ENCODE measurements at places on chromosomes 5 and 9. TPM values are rescaled to one million over a fixed set of nuclear protein-coding genes. Genes with fewer than 3 reads are reported as not detected.

- peak; percentile 99 for DNase-seq
- H3K36me3 ChIP-seq: no peaks in the 10 kb centered on the region
- peaks cover 10% of the 10 kb centered on the region for H3K4me1 ChIP-seq
- H3K27ac ChIP-seq: no peak overlapping the region
- H3K4me3 ChIP-seq: no peak overlapping the region
These were observed 4.6 kb downstream of the EPB41L4B start for GRCh38 chr9:109316207-109316640.

DNA sequence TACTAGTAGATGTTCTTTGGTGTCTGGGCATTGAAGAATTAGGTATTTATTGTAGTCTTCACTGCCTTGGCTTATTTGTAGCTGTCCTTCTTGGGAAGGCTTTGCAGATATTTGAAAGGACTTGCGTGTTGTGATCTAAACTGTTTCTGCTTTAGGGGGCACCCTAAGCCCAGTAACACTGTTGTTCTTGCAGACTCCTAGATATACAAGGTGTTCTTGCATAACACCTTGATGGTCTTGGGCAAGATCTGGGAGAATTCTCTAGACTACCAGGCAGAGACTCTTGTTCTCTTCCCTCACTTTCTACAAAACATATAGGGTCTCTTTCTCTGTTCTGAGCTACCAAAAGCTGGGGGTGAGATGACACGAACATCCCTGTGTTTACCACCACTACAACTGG lies 179.1 kb downstream of the FAM170A start:
- H3K4me3 ChIP-seq: no peak overlapping the region
- no peak overlapping the region for H3K27ac ChIP-seq

DNA sequence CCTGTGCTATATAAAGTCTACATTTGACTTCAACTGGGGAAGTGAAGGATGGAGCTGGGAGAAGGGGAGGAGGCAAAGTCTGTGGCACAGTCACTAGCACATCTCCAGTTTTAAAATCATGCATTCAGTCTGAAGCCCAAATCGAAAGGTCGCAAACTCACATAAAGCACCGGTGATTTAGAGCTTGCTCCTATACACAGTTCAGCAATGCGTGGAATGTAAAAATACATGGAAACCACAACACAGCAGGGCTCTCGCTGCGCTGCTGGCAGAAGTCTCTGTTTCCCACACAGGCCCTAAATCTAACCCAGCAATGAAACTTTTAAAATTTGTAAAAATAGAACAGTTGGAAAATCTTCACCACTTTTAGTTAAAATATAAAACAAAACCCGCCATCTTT lies 68.2 kb downstream of the EBF1 start:
- H3K4me3 ChIP-seq: no peak overlapping the region
- no peaks in the 10 kb centered on the region for H3K4me1 ChIP-seq
- H3K27me3 ChIP-seq: no peaks in the 10 kb centered on the region
- no peak for DNase-seq

- H3K27ac ChIP-seq: no peak overlapping the region
- H3K4me1 ChIP-seq: peaks cover 19% of the 10 kb centered on the region
- no peaks in the 10 kb centered on the region for H3K27me3 ChIP-seq
These were observed 24.0 kb upstream of the ADAM19 start for GRCh38 chr5:157599565-157599964.

- H3K36me3 ChIP-seq: no peaks in the 10 kb centered on the region
- DNase-seq: peak; percentile 45
- peak overlapping the region; percentile 73 for H3K4me3 ChIP-seq
These were observed 351 bp upstream of the MSX2 start for GRCh38 chr5:174723979-174724483.

- H3K27me3 ChIP-seq: no peaks in the 10 kb centered on the region
- DNase-seq: no peak
- no peak overlapping the region for H3K27ac ChIP-seq
- no peaks in the 10 kb centered on the region for H3K36me3 ChIP-seq
- no peaks in the 10 kb centered on the region for H3K4me1 ChIP-seq
- no peak overlapping the region for H3K4me3 ChIP-seq
These were observed 18.2 kb downstream of the ATP10B start for GRCh38 chr5:160833806-160834205.

DNA sequence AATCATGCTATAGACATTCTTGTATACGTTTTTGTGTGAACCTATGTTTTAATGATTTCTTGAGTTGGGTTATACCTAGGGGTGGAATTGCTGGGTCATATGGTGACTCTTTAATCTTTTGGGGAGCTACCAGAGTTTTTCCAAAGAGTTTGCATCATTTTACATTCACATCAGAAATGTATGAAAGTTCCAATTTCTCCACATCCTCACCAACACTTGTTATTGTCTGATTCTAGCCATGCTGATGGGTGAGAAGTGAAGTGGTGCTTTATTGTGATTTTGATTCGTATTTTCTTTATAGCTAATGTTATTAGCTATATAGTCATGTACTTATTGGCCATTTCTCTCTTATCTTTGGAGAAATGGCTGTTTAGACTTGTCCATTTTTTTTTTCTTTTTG lies 18.1 kb downstream of the OCLN start:
- no peaks in the 10 kb centered on the region for H3K27me3 ChIP-seq
- peaks cover 10% of the 10 kb centered on the region for H3K4me1 ChIP-seq
- no peak overlapping the region for H3K27ac ChIP-seq

DNA sequence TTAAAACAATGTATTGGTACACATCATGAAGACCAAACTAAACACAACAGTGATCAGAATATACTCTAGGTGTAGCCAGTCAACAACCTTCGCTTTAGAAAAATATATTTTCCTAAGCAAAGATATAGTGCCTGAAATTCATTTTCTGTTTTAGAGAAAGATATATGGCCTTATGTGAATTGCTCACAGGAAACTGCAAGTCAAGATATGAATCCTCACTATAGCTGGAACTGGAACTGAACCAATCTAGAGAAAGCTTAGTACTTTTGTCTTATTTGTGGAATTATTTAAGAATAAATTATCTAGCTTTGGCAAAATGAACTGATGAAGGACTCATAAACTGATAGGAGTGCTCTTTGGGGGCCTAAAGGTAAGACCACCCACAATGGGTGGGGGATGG lies 27.3 kb downstream of the GZMK start:
- no peaks in the 10 kb centered on the region for H3K36me3 ChIP-seq
- no peak for DNase-seq
- no peaks in the 10 kb centered on the region for H3K27me3 ChIP-seq
- H3K4me3 ChIP-seq: no peak overlapping the region
- H3K4me1 ChIP-seq: no peaks in the 10 kb centered on the region

DNA sequence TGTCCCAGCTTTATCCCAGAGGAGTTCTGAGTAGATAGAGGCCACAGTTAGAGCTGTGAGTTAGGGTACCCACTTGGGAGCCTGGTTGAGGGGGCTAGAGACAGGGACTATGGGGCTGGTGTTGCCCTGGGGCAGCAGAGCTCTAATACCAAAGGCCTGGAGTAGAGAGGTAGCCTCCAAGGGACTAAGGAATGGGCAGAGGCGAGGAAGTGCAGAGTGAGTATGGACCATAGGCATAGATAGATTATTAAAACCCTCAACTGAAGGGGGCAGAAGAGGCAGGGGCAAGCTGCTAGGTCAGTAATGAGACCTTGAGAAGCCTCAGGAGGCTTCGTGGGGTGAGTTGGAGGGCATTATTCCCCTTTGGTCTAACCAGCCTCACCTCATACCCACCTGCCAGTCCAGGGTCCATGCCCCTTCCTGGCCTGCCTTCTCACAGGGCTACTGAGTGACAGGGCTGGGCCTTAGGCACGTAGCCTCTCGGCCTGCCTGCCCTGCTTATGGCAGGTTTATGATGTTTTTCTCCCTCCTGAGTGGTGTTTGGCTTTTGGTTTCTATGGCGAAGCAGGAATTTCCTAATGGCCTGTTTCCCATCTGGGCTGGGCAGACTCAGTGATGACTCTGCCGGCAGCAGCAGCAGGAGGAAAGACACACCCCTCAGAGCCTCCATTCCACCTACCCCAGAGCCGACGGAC lies 8.0 kb downstream of the PDLIM4 start:
- peak overlapping the region; percentile 93 for H3K27ac ChIP-seq
- H3K27me3 ChIP-seq: no peaks in the 10 kb centered on the region
- H3K4me1 ChIP-seq: peaks cover 70% of the 10 kb centered on the region
- peaks cover 22% of the 10 kb centered on the region for H3K36me3 ChIP-seq

DNA sequence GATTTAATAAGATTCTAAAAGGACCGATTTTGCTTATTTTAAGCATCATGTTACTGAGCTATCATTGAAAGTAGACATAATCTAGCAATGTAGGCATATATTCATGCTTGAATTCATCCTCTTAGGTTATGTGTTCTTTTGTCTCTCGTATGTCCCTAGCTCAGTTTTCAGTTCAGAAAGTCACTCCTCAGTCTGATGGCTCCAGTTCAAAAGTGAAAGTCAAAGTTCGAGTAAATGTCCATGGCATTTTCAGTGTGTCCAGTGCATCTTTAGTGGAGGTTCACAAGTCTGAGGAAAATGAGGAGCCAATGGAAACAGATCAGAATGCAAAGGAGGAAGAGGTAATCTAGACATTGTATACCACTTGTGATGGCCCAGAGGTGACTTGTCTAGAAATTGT lies 39.2 kb downstream of the HSPA4 start:
- H3K36me3 ChIP-seq: peaks cover 72% of the 10 kb centered on the region
- H3K4me3 ChIP-seq: no peak overlapping the region
- no peaks in the 10 kb centered on the region for H3K4me1 ChIP-seq
- DNase-seq: no peak

DNA sequence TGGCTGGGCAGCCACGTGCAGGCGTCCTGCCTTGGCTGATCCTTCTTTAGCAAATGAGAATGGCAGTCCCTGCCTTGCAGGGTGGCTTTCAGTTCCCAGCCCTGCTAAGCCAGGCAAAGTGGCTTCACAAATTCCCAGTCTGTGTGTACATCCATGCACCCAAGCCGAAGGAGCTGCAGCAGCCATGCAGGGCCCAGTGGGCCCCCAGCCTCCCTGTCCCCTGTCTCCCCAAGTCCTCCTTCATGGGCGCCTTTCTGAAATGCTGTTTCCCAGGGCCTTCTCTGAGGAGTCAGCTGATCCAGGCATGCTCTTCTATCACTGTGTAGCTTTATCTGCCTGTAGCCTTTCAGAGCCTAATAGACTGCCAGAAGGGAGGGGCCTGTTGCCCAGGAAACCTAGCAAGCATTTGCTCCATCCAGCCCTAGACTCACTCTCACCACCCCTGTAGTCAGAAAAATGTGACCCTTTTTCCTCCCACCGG lies 47.4 kb upstream of the SHC3 start:
- DNase-seq: peak; percentile 18
- no peaks in the 10 kb centered on the region for H3K27me3 ChIP-seq
- no peaks in the 10 kb centered on the region for H3K4me1 ChIP-seq
- no peak overlapping the region for H3K4me3 ChIP-seq

- H3K36me3 ChIP-seq: no peaks in the 10 kb centered on the region
- peak overlapping the region; percentile 98 for H3K4me3 ChIP-seq
- peaks cover 48% of the 10 kb centered on the region for H3K4me1 ChIP-seq
- H3K27ac ChIP-seq: peak overlapping the region; percentile 99
- DNase-seq: peak; percentile 87
- H3K27me3 ChIP-seq: no peaks in the 10 kb centered on the region
These were observed 1.6 kb downstream of the B4GALT1 start for GRCh38 chr9:33165263-33166151.

GRCh38 chr9:105098370-105098769 lies 146.1 kb upstream of the SLC44A1 start:
- no peak overlapping the region for H3K27ac ChIP-seq
- no peaks in the 10 kb centered on the region for H3K4me1 ChIP-seq
- DNase-seq: no peak
- H3K27me3 ChIP-seq: no peaks in the 10 kb centered on the region
- no peak overlapping the region for H3K4me3 ChIP-seq
- no peaks in the 10 kb centered on the region for H3K36me3 ChIP-seq

- no peak overlapping the region for H3K4me3 ChIP-seq
- peaks cover 21% of the 10 kb centered on the region for H3K4me1 ChIP-seq
- no peaks in the 10 kb centered on the region for H3K27me3 ChIP-seq
- peak; percentile 32 for DNase-seq
These were observed 151.0 kb downstream of the MYO10 start for GRCh38 chr5:16784843-16785791.

DNA sequence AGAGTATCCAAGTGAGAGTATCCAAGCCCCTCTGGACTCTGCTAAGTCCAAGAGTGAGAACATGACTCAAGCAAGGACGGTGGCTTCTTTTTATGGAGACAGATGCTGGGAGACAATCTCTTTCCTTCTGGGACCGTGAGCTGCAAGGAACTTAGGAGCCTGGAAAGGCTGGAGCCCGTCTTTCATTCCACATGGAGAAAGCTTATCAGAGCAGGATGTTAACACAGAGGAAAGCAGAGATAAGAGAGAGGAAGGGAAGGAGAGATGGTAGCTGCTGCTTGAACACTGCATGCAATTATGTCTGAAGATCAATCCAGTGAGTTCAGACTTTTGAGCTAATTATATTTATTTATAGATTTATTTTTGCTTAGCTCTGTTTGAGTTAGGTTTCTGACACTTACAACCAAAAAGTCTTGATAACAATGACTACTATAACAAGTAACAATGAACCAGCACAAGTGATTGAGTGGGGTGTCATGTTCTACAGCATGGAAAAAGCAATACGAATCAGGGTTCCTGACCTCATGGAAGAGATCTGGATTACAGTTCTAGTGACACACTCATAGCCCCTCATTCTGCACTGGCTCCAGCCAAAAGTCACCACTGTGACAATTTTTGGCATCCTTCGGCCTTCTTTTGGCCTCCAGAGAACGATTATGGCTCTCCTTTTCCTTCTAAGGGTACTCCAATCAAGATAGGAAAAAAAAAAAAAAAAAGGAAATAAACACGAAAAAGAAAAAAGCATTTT lies 71.5 kb downstream of the PRLR start:
- H3K36me3 ChIP-seq: no peaks in the 10 kb centered on the region
- no peak overlapping the region for H3K4me3 ChIP-seq
- DNase-seq: no peak
- H3K4me1 ChIP-seq: peaks cover 13% of the 10 kb centered on the region

- no peaks in the 10 kb centered on the region for H3K36me3 ChIP-seq
- DNase-seq: peak; percentile 47
- H3K27ac ChIP-seq: no peak overlapping the region
- H3K27me3 ChIP-seq: no peaks in the 10 kb centered on the region
- no peaks in the 10 kb centered on the region for H3K4me1 ChIP-seq
These were observed 1728.3 kb upstream of the CDH9 start for GRCh38 chr5:28766565-28767158.

- peaks cover 20% of the 10 kb centered on the region for H3K4me1 ChIP-seq
- H3K36me3 ChIP-seq: no peaks in the 10 kb centered on the region
- DNase-seq: peak; percentile 63
- H3K4me3 ChIP-seq: no peak overlapping the region
These were observed 151.1 kb downstream of the ARL15 start for GRCh38 chr5:54159153-54159892.

Gene ZBED3
- total RNA-seq: 0.54 TPM

Gene SPEF2
- 5.3 TPM for total RNA-seq

Gene ZDHHC11B
- not detected for total RNA-seq

Gene THBS4
- total RNA-seq: 0.43 TPM

Gene CDKN2B
- total RNA-seq: 10.6 TPM

Gene CCDC183
- 0.76 TPM for total RNA-seq

Gene KCNN2
- total RNA-seq: not detected

Gene FXN
- total RNA-seq: 5.6 TPM

Gene NUTM2G
- total RNA-seq: not detected

Gene CNOT8
- 91.8 TPM for total RNA-seq

Gene SCGB3A2
- total RNA-seq: not detected
